ENCODE measurements at places on chromosomes 7 and 10. TPM values are rescaled to one million over a fixed set of nuclear protein-coding genes. Genes with fewer than 3 reads are reported as not detected.

ADAM12 gene
- total RNA-seq = 18.4 TPM

PAX4 gene
- not detected for total RNA-seq

GRCh38 chr10:119208553-119208940 lies 1.2 kb downstream of the GRK5 start:
- H3K4me3 ChIP-seq = peak overlapping the region; percentile 99
- peaks cover 14% of the 10 kb centered on the region for H3K27me3 ChIP-seq
- no peak for DNase-seq
- H3K27ac ChIP-seq = peak overlapping the region; percentile 98
- peaks cover 30% of the 10 kb centered on the region for H3K4me1 ChIP-seq
- H3K36me3 ChIP-seq = no peaks in the 10 kb centered on the region

DNA sequence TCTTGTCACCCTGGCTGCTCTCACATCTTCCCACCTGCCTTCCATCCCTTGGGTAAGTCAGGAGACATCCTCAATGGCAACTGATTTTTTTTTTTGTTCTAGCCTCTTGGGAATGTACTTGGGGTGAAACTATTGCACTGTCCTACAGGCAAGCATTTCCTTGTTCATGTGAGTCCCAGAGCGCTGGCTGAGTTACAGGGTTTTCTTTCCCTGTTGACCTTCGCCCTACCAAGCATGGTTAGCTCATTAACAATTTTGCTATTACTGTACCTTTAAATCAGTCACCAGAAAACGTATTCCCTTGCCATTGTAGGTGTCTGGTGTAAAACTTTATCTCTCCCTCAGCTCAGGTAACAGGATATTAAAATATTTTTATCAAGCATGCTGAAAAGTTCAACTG lies 98.9 kb downstream of the PRLHR start:
- DNase-seq = no peak
- H3K27ac ChIP-seq = no peak overlapping the region
- peaks cover 4% of the 10 kb centered on the region for H3K4me1 ChIP-seq
- peaks cover under 1% of the 10 kb centered on the region for H3K36me3 ChIP-seq
- H3K27me3 ChIP-seq = no peaks in the 10 kb centered on the region
- H3K4me3 ChIP-seq = no peak overlapping the region

- H3K4me1 ChIP-seq = no peaks in the 10 kb centered on the region
- no peak overlapping the region for H3K4me3 ChIP-seq
- H3K27ac ChIP-seq = no peak overlapping the region
- H3K27me3 ChIP-seq = no peaks in the 10 kb centered on the region
- H3K36me3 ChIP-seq = no peaks in the 10 kb centered on the region
- no peak for DNase-seq
These were observed 10.1 kb downstream of the NUDT1 start for GRCh38 chr7:2251841-2252771.
